HAP-1 (cell line): ENCODE measurements at places on chromosomes 2 and 18.

GRCh38 chr2:2325516-2325915 lies 5.6 kb downstream of the MYT1L start:
- no peak for DNase-seq

DNA sequence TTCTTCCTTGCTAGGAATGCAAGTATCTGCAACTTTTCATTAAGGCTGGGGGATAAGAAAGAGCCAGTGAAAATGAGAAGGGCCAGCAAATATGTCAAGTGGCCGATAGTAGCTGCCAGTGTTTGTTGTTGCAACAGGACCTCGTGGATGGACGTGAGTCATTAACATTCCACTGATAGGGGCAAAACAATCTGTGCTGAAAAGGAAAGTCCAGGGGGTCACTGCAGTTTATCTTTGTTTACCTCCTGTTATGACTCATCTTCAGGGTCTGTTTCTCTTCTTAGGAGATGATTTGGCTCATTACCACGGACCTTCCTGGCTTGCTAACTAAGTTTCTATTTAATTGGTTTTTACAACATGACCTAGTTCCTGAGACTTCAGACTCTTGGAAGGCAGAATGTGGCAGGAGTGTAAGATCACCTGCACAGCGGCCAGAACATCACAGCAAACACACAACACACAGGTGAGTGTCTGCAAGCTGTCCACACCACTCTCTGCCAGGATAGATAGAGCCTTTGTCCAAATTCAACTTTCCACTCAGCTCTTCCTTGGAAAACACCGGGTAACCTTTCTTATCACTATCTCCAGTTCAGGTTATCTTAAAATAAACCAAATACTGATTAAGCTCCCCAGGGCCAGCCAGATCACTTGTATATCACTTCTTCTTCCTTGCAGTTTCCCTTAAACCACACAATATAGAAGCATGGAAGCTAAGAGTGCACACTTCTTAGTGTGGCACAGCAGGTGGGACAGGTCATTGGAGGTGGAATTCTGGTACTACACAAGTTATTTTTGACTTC lies 157.5 kb upstream of the LMAN1 start:
- no peak for DNase-seq

DNA sequence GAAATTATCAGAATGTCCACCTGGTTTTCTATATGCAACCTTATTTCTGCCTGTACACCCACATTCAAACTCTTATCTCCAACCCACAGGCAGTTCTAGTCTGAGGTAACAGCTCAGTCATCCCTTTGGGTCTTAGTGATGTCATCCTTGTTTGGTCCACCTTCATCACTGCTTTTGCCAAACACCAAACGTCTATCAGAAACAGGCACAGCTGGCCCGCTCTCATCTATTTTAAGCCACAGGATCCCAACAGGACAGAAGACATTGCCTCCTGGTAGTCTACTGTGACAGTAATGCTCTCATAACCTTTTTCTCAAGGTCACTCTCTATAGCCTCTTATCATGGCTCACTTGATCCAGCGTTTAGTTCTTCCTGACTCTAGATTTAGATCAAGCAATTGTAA lies 99.0 kb upstream of the CHAC2 start:
- DNase-seq, result no peak

GRCh38 chr2:101399021-101399799 lies 11.9 kb upstream of the CREG2 start:
- DNase-seq, result no peak

DNA sequence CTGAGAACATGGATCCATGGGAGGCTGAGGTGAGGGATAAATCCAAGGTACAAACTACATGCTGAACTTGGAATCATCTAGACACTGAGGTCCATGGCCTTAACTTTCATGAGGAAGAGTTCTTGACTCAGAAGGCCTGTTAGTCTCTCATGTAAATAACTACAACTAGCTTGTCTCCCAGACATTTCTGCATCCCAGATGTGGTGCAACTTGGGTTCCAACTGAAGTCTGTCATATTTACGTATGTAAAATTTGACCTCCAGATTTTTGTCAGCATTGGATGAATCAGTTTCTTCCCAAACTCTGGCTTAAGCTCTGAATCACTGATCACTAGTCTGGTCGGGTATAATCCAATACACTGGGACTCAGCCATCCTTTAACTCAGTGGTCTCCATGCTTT lies 306.9 kb downstream of the PDE11A start:
- no peak for DNase-seq

- DNase-seq, result no peak
These were observed 8.4 kb upstream of the ZNF521 start for GRCh38 chr18:25360301-25360899.

DNA sequence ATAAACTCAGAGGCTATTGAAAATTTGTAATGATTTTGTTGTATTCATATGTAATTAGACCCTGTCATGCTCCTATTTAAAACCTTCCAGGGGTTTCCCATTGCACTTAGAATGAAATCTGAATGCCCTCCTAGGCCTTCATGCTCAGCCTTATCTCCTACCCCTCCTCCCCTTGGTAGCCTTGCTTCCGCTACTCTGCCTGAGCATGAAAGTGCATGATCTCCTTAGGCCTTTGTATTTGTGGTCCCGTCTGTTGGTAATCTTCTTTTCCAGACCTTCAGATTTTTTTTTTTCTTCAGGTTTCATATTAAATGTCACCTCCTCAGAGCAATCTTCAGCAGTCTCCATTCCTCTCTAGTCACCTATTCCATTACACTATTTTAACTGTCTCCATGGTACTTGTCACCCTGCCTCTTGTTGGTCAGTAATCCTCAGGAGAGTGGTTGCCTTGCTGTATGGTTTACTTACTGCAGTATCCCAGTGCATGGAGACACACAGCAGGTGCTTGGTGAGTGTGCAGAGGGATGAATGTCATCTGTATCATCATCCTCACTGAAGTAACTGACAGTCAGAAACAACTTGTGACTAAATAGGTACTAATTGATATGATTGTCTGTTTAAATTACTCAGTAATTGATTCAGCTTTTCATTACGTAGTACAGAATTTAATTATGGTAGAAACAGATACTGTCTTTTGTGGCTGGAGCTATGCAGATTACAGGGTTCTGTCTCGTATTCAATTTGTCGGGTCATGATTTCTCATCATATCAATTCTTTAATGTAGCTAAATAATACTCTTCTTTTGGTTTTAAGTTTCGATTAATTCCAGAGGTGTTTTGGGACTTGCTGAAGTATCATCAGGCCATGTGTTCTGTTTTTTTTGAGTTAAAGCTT lies 63.9 kb downstream of the PHLPP1 start:
- peak; percentile 67 for DNase-seq

GRCh38 chr2:31397094-31397493 lies 17.4 kb downstream of the XDH start:
- DNase-seq, result no peak

- DNase-seq, result no peak
These were observed 11.7 kb downstream of the LIMS2 start for GRCh38 chr2:127663566-127664064.

DNA sequence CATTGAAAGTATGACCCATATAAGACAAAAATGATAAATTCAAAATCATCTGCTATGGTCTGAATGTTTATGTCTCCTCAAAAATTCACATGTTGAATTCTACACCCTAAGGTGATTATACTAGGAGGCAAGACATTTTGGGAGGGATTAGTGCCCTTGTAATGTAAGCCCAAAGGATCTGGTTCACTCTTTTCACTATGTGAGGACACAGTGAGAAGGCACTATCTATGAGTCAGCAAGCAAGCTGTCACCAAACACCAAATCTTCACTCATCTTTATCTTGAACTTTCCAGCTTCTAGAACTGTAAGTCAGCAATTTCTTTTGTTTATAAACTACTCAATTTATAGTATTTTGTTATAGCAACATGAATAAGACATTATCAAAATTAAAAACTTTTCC lies 284.7 kb upstream of the ZC3H15 start:
- no peak for DNase-seq

DNA sequence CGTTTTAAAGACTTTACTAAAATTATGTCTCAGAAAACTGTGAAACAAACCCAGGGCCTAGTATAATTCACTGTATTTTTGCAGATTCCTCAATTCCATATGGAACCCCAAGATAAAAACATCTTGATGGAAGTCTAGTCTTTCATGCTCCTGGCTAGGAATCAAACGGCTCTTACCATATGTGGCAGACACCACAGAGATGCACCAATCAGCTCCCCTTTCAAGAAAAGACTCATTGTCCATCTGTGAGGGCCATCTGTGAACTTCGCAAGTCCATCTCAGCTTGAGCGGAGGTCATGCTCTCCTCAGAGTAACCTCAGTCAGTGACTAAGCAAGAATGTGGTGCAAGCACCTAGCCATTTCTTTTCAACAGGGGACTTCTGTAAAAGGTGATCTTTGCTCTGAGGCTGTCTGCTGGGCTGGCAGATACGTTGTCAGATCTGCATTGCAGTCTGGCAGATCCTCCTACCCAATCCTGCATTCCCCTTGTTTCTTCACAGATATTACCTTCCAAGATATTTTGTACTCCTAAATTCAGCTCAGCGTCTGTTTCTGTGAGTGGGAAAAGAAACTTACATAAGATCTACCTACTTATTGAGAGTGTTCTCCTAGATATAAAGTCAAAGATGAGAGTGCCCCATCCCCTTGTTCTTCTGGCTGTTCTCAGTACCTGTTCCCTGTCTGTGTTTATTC lies 419.3 kb downstream of the SPAG16 start:
- no peak for DNase-seq

- DNase-seq, result no peak
These were observed 3.5 kb downstream of the GDF7 start for GRCh38 chr2:20670315-20671035.

GRCh38 chr2:209574515-209574914 lies 150.7 kb downstream of the MAP2 start:
- DNase-seq, result no peak

GRCh38 chr2:41710944-41711343 lies 336.9 kb upstream of the PKDCC start:
- no peak for DNase-seq

DNA sequence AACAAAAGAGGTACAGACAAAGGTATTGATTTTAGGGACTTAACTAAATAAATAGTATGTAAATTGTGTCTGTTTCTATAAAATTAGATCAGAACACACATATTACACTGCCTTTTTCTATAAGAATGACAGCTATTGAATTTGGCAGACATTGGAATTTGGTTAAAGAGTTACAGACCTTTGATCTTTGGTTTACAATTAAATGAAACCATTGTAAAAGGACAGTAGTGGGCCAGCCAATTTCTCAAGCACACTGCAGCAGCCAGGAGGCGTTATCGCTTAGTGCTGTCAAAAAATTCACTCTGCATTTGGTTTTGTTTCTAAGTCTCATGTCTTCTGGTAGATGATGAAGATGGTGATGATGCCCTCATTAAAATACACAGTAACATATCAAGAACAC lies 175.9 kb downstream of the NR4A2 start:
- DNase-seq, result peak; percentile 50

GRCh38 chr2:569681-570080 lies 107.5 kb downstream of the TMEM18 start:
- no peak for DNase-seq

DNA sequence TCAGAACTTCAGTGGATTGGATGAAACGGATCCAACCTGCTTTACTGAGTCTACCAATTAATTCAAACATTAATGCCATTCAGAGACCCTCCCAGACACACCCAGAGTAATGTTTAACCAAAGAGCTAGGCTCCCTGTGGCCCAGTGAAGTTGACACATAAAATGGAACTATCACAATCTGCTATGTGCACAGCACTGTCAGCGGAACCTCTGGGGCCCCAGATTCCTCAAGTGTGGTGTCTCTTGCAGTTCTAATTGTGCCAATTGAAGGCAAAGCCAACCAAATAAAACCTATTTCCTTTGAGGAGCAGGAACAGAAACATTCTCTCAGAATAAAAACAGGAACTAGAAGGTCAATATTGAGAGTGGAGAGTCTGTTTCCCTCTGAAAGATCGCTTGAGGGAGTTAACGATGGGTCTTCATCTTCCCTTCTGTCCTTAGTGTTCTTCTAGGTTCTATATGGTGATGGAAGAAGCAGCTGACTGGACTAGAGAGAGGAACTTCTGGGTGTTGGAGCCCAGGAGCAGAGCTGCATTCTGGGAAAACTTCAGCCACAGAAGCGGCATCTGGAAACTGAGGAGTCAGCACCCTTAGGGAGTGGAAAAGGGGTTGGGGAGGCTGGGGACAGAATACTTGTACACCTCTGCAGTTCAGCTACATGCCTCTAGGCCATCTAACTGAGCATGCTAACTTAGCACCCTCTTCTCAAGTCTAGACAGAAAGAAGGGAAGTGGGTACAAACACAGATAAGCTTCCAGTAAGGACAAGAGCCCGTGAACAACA lies 174.4 kb upstream of the FBXO11 start:
- no peak for DNase-seq

- peak; percentile 56 for DNase-seq
These were observed 16.4 kb upstream of the FBLN7 start for GRCh38 chr2:112121682-112122254.

DNA sequence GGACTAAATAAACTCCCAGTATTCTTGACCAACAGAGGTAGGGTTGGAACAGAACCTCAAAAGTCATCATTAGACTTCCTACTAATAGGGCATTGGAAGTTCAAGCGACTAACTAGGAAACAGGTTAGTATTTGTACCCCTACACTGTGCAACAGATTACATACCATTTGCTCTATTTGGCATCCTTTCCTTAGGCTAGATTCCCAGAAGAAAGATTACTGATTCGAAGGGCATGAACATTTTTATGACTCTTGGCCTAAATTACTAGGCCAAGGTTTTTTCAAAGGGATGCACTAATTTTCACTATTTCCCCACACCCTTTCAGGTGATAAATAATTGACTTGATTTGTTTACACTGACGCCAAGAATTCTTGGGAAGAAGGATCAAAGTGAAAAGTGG lies 104.8 kb upstream of the CYP1B1 start:
- no peak for DNase-seq

DNA sequence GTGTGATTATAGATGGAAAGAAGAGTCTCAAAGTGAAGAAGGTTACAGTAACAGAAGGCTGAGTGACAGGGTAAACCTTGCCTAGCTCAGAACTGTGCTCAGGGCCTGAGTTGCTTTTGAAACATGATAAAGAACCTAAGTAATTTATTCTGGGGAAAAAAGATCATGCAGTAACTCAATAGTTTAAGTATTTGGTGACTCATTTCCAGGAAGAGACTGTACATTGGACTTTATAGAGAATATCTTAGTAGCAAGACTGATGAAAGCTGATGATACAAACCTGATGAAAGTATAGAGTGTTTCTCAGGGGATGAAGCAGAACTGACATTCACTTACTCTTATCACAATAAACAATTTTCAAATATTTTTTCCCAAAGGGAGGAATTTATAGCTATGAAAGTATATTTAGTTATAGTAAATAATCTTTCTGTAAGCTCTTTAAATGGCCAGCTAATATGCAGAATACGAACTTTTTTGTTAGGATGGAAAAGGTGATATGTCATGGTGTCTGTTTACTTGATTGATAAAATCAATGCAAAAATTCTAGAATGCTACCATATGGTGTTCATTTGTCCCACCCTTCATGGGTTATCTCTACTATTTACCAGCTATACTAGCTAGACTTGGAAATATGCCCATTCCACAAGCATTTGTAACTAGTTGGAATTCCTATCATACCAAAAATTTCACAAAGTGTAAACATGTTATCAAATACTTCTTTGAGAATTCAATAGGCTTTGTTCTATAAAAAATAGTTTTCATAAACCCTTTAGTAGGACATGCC lies 1265.5 kb upstream of the ACVR2A start:
- no peak for DNase-seq

GRCh38 chr2:65374575-65374974 lies 57.8 kb downstream of the SPRED2 start:
- no peak for DNase-seq

GRCh38 chr2:223439184-223439583 lies 163.0 kb downstream of the SCG2 start:
- DNase-seq, result no peak
